ENCODE measurements at places on chromosomes 5 and 9.

GRCh38 chr5:140221697-140222223 is 46.8 kb downstream of the CYSTM1 start:
- no peak for DNase-seq

- DNase-seq: no peak
Observed at GRCh38 chr9:76564297-76564696, 105.3 kb downstream of the GCNT1 start.

DNA sequence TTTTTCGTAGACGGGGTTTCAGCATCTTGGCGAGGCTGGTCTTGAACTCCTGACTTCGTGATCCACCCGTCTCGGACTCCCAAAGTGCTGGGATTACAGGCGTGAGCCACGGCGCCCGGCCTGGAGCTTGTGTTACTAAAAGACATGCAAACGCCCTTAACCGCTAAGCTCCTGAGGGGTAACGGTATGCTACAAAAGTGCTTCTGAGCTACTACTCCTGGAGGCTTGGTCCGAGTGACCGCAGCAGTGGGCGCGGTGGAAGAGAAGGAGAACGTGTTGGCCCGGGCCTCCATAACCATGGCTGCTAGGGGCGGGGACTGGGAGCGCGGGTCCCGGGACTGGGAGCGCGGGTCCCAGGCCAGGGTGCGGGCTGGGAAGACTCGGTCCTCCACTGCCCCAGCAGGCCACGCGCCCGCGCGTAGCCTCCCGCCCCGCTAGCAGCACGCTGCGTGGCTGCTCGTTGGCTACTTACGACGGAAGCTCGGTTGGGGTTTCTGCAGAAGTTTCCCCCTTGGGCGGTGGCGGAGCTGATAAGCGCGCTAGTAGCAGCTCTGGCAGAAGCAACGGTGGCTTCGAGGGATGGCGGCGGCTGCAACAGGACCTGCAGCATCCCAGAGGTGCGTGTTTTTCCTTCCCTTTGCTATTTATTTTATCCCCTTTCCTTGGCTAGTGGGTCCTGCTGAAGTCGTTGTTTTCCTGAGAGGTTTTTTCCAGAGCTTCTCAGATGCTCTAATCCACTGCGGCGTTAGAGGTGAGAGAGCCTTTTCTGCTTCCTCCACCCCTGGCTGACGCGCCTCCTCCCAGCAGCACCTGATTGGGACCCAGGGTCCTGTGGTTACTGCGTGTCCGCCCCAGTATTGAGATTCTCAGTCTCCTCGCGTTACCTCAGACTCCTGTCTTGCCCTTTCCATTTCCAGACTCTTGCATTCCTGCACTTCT is 69.2 kb upstream of the CCDC180 start:
- DNase-seq: peak; percentile 96

- DNase-seq: peak; percentile 57
Observed at GRCh38 chr9:4366591-4367330, 66.9 kb upstream of the GLIS3 start.

- no peak for DNase-seq
Observed at GRCh38 chr9:131679261-131680020, 60.4 kb downstream of the RAPGEF1 start.

DNA sequence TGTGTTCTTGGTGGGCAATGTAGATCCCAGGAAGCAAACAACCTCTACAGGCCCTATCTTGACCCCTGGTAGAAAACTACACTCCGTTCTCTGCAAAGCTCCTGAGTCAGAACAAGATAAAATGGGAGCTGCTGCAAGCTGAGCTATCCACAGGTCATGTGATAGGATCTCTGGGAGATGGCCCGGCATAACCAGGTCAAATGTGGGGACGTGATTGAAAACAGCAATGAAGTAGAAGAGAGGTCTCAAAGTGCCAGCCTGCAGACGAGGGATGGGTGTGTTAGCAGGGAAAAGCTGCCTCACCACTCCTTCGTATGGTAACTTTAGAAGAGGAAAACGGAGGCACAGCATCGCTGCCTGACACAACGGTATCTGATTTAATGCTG is 25.0 kb downstream of the NRG2 start:
- DNase-seq: no peak

- no peak for DNase-seq
Observed at GRCh38 chr5:59790376-59790775, 103.2 kb downstream of the PDE4D start.

GRCh38 chr5:137292461-137293027 is 206.6 kb downstream of the SPOCK1 start:
- DNase-seq: no peak

GRCh38 chr9:135088979-135089847 is 1.7 kb downstream of the OLFM1 start:
- DNase-seq: no peak

DNA sequence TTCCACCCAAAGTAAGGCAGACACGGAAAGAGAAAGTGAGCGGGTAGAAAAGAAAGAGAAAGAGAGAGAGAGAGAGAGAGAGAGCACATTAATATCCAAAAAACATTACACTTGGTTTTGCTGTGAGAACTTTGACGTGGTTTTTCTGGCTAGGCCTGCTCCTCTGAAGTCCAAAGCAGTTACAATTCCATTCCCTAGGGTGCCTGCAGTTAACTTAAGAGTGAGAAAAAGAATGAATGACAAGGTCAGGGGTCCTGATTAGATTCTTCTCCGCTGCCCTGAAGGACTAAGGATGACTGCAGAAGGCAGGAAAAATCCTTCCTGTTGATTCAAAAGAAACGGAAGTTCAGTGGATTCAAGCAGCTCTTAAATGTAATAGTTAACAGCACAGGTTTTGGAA is 589.8 kb downstream of the PRELID2 start:
- DNase-seq: no peak

- DNase-seq: no peak
Observed at GRCh38 chr5:5598547-5599113, 176.2 kb downstream of the ICE1 start.
